ENCODE measurements at places on chromosomes 6 and 20.

DNA sequence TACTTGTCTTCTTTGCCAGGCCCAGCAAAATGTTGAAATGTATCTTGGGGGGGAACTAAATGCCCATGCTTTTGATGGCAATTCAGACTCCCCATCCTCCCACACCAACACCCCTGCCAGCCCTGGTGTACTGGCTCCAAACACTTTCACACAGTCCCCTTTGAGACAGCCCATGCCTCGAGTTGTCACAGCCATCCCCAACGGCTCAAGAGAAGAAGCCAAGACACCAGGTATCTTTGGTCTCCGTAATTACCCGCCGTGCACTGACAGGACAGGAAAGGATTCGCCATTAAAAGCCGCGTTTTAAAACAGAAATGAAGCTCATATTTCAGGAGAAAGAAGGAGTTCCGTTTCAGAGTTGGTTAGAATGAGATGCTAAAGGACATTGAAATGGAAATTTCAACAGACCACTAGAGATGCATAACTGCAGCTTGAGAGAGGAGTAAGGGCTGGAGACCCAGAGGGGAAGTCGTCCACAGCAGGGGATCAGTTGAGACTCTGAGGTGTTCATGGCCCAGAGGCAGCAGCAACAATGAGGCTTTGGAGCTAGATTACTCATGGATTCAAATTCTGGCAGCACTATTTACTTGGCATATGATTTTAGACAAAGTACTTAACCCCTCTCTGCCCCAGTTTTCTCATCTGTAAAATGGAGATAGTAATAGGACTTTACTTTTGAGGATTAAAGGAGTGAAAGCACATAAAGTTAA, 63.5 kb upstream of the ADGRF1 start:
- DNase-seq = no peak

- DNase-seq = no peak
Measured at GRCh38 chr6:16656451-16656850, 104.8 kb downstream of the ATXN1 start.

DNA sequence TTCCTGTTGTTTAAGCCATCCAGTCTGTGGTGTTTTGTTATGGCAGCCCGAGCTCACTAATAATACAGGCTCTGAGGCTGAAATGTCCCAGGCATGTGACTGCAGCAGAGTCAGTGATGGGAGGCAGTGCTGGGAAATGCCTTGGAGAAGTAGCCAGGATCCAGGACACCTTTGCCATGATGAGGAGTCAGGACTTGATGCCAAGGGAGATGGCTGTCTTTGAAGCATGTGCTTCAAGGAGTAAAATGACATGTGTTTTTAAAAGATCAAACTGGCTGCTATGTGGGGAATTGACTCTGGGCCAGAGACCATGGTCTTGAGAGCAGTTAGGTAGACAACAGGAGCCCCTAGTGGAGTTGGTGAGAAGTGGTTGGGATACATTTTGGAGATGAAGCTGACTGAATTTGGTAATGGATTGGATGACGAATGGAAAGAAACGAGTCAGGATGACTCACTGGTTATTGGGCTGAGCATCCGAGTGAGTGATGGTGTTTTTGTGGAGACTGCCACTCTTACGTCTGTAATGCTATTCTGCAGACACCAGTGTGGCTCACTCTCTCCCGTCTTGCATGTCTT, 322.2 kb downstream of the PLCB1 start:
- DNase-seq = no peak

GRCh38 chr6:3757241-3757641, 5.7 kb upstream of the PXDC1 start:
- no peak for DNase-seq

GRCh38 chr6:161686655-161687054, 412.8 kb upstream of the AGPAT4 start:
- DNase-seq = no peak

GRCh38 chr6:143179096-143179495, 118.4 kb downstream of the AIG1 start:
- DNase-seq = no peak

GRCh38 chr6:74312081-74312480, 616.1 kb downstream of the CD109 start:
- DNase-seq = no peak

DNA sequence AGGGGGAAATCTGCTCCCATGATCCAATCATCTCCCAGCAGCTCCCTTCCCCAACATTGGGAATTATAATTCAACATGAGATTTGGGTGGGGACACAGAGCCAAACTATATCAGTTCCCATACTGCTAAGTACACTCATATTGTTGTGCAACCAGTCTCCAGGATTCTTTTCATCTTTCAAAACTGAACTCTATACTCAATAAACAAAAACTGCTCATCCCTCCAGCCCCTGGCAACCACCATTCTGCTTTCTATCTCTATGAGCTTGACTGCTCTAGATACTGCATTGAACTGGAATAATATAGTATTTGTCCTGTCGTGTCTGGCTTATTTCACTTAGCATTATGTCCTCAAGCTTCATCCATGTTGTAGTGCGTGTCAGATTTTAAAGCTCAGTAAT, 42.9 kb downstream of the STX11 start:
- no peak for DNase-seq

- no peak for DNase-seq
Measured at GRCh38 chr6:34462551-34462971, 3.3 kb upstream of the PACSIN1 start.

- DNase-seq = no peak
Measured at GRCh38 chr6:106637717-106638341, 8.5 kb downstream of the QRSL1 start.

DNA sequence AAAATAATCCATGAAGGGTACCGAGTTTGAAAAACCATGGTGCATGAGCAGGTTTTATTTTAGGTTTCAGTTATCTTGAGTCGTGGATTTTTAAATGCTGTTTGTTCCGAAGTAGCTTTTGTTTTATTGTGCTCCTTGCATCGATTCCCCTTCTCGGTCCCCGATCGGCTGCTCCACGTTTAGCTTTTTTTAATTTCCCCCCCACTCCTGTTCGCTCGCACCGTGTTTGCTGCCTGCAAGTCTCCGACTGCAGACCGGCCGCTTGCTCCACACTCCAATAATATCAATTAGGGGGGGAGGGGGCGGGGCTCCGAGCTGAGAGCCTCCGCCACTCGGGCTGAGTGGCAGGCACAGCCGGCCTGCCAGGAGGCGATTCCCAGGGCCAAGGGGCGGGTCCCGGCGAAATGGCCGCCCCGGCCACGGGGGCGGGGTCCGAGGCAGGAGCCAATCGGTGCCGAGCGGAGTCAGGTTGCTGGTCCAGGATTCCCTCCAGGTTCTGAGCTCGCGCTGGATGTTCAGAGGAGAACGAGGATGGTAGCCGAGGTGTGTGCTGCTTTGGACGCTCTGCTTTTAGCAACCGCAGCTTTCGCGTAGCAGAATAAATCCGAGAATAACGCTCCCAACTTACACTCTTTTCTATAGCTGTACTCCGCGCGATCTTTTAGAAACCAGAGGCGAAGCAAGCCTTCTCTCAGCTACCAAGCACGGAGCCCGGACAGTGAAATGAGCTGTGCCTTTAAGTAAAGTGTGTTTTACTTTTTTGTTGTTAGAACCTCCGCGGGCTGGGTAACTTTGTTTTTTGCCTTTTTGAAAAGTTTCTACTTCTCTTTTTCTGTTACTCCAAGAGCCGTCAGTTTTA, at the start of gene EPHA7:
TSS of gene EPHA7 (minus strand) at position 256 of the 859 bp plus-strand sequence. CDS start at position 38, 218 bp downstream.
- DNase-seq = peak; percentile 87

DNA sequence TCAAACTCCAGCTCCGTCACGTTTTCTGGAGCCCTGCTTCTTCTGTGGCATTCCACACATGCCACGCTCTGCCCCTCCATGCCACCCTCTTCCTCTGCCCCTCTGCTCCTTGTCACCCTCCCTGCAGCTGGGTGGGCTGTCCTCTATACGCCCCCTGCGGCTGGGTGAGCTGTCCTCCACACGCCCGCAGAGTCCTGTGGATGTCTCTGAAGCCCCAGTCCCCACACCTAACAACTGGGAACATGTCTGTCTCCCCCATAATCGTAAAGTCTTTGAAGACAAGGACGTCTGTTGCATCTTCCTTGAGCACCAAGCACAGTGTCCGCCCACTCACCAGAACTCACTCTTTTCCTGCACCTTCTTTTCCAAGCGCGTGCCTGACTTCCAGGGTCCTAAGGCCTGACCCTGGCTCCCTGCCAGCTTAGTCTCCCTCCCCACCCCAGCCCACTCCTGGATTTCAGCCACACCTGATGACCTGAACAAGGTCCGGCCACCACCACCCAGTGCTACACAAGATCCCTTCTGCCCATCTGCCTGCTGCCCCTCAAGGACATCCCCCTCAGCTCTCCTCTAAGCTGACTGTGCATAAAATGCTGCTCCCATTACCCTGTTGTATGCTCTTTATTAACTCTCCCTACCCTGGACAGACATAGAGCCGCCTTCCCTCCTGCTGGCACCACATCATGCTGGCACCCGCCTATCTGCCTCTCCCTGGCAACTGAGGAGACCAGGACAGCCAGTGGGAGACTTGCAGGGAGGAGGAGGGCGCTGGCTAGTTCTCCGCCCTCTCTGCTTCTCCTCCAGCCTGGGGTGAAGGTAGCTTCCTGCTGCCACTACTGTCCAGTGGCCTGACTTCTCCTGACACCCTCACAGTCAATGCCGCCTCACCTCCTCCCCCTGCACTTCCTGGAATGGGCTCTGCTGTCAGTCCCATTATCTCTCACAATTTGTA, 10.7 kb upstream of the PRR18 start:
- no peak for DNase-seq

GRCh38 chr6:170172392-170172791, 118.5 kb downstream of the DLL1 start:
- no peak for DNase-seq

- DNase-seq = no peak
Measured at GRCh38 chr6:72238021-72238420, 351.7 kb downstream of the RIMS1 start.

GRCh38 chr6:51322505-51322904, 503.8 kb downstream of the TFAP2B start:
- DNase-seq = peak; percentile 23

DNA sequence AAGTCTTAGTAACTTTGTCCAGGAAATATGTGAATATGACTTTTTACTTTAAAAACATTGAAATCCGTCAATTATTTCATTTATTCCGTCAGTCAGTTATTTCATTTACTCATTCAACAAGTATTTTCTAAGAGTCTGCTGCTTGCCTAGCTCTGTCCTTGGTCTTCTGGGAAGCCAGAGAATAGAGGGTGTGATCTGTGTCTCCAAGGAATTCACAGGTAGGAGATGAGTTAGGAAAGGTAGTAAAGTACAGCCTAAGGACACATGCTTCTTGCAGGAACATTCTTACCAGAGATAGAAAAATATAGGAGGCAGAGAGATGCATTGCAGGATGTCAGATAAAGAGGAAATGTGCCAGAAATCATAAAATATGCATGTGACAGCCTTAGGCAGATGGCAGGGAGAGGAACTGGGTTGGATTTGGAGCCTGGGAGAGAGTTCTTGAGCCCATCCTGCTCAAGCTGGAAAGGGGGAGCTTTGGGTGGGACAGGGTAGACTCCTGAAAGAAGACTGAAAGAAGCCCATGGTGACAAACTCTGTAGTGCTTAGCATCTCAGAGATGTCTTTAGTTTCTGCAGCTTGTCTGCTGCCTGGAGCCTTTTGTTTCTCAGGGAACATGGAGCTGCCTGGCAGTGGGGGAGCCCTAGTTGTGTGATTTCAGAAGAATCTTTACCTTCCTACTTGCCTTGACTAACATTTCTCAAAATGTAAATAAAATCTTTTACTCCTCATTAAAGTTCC, 3.5 kb downstream of the SH3BGRL2 start:
- DNase-seq = no peak

DNA sequence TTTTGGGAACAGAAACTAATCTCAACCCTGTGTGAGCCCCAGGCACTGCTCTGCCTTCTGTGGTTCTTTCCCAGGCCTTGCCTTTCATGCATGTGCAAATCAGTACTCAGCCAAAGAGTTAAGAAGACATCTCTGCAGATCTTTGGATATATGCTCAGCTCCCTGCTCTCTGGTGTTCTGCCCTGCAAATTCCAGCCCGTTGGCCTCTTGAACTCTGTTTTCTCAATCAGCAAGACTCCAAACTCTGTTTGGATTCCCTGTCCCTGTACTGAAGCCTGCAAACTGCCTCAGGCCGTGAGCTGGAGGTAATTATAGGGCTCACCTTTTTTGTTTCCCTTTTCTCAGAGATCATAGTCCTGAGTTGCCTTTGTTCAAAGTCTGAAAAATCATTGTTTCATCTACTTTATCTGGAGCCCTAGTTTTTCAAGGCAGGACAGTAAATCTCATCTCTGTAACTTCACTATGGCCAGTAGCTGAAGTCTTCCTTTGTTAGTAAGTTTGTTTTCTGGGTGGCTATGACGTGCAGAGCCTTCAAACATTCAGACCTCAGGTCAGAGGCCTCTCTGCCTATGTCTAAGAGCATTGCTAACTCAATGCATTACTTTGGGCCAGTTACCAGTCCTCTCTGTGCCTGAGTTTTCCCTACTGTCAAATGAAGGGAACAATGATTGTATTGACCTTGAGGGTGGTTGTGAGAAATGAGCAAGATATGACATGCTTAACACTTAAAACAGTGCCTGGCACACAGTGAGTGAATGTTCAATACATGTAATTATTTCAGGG, 15.9 kb upstream of the MDFI start:
- DNase-seq = no peak

DNA sequence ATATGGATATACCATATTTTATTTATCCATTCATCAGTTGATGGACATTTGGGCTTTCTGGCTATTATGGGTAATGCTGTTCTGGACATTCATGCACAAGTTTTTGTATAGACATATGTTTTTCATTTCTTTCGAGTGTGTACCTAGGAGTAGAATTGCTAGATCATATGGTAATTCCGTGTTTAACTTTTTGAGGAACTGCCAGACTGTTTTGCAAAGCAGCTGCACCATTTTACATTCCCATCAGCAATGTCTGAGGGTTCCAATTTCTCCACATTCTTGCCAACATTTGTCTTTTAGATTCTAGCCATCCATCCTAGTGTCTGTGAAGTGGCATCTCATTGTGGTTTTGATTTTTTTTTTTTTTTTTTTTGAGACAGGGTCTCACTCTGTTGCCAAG, 20.8 kb downstream of the SRC start:
- DNase-seq = no peak

DNA sequence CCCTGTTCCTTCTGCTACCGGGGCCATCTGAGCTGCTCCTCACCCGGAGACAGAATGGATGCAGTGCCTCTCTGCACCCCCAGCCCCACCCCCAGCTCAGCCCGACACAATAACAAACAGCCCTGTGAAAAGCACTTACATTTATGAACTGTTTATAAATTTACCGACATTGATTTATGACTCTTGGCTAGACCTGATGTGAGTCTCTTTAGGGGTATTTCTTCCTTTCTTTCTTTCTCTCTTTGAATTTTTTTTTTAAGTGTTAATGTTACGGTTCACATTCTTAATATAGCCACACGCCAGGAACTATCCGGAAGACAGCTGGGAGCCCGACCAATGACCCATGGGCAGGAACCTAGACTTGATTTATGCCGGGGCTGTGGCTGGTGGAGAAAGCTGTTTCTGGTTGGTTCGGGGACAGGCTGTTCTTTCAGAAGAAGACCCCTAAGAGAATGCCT, 266.3 kb downstream of the CDC5L start:
- DNase-seq = no peak

- peak; percentile 59 for DNase-seq
Measured at GRCh38 chr20:46353500-46354206, 45.4 kb upstream of the CDH22 start.

GRCh38 chr6:20126789-20127653, 85.2 kb downstream of the MBOAT1 start:
- peak; percentile 1 for DNase-seq

Data from retinal pigment epithelial cell (primary cell).